ENCODE measurements at places on chromosomes 5 and 9.

DNA sequence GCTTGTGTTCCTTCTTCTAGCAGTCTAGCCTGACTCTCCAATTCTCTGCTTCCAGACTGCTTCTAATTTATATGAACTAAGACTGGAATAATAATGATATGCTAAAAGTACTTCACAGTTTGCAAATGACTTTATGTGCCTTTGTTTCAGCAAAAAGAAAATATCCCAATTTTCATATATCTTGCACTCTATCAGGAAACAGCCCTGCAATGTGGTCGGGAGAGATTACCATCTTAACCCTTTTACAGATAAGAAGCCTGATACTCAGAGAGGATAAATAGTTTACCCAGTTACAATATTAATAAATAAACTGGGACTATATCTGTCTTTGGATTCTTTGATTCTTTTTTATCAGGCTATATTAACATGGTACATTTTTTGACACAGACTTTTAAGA lies 126.0 kb downstream of the CDC42SE2 start:
- no peak for DNase-seq

GRCh38 chr5:9059920-9060691 lies 485.8 kb downstream of the SEMA5A start:
- peak; percentile 83 for DNase-seq

GRCh38 chr5:140393738-140394137 lies 7.9 kb upstream of the ANKHD1 start:
- DNase-seq: no peak

GRCh38 chr9:134773842-134774241 lies 106.8 kb upstream of the FCN2 start:
- DNase-seq: no peak

- DNase-seq: no peak
Measured at GRCh38 chr9:78397454-78397853, 100.5 kb downstream of the PSAT1 start.

DNA sequence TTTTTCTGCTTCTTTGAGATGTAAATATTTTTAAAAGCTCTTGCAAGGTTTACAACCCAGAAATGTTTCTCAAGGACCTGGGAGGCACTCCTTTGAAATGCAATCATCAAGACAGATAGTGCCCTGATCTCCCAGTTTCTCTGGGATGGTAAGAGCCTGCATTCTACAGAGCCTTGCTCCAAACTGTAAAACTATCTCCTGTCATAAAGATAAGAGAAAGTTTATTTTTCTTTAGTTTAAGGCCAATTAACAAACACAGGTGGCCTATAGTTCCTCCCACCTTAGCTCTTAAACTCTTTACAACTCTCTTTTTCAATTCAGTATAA lies 1231.1 kb upstream of the NUDT12 start:
- no peak for DNase-seq

GRCh38 chr5:45252541-45252940 lies 443.6 kb downstream of the HCN1 start:
- DNase-seq: no peak

- no peak for DNase-seq
Measured at GRCh38 chr9:37508834-37509206, 23.1 kb downstream of the POLR1E start.

DNA sequence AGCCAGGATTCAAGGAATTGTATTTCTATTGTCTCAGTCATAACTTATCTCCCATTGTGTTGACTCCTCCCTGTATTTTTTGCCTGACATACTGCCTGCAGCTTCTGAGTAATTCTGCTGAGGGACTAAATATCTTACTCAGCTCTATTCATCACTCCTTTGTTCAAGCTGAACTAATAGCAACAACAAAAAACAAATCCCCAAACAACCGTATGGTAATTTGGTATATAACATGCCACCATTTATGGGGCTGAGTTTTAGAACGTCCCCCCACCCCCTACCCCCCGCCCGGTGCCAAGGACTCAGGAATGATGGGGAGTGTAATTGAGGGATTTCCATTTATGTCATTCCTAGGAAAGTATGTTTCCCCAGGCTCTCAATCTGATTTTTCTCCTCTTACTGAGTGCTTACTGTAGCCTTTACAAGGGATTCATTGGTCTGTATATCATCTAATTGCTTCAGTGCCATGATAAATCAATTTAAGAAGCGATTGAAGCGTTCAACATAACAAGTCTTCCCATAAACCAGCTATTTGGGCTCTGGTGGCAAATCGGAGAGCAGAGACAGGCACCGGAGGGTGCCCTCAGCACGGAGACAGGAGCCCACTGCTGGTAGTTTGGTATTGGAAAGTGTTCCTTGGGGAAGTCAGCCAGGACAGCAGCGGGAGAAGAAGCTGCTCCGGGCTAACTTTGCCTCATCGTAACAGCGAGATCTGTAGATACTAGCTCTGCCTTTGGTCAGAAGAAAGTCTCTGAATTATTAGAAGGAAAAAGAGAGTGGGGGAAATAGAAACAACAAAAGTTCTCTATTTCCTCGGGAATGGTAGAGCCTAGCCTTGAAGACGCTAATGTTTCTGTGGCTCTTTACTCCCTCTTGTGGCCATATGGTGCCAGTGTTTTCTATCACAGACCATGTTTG lies 40.7 kb upstream of the HSD17B4 start:
- DNase-seq: peak; percentile 61

DNA sequence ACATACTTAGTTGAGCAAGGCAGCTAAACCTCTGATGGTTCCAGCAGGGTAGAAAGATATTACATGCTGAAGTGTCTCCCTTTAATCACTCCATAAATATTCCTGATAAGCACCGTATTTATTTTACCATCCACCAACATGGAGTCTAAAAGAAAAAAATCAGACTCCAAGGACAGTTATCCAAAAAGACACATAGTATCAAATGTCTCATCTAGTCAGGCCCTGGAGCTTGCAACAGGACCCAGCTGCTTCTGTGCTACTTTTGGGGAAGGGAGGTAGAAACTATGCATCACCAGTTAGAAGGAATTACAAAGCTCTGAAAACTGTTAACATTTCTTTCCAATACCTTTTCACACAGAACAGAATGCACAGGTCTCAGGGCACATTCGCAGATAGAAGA lies 88.1 kb downstream of the S1PR3 start:
- DNase-seq: no peak

GRCh38 chr5:109784687-109785086 lies 95.0 kb downstream of the MAN2A1 start:
- no peak for DNase-seq

GRCh38 chr5:109825450-109825849 lies 135.7 kb downstream of the MAN2A1 start:
- no peak for DNase-seq

DNA sequence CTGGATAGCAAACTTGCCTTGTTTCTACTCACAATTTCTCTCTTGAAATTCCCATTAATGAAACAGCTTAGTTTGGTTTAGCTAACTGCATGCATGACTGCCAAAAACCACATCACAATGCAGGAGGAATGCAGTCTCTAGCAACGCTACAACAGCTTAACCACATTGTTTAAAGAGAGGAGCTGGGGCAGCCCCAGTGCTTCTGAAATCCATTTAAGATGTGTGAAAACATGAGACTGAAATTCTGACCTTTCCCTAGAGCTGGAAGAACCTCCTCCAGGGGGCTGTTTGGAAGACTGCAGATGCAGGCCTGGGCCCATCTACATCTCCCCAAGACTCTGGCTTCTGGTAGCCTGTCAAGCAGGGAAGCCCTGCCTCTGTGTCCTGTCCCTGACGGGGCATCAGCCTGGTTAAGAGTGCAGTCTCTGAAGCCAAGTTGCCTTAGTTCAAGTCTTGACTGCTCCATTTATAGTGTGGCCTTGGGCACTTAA lies 157.1 kb downstream of the ZNF462 start:
- peak; percentile 72 for DNase-seq

DNA sequence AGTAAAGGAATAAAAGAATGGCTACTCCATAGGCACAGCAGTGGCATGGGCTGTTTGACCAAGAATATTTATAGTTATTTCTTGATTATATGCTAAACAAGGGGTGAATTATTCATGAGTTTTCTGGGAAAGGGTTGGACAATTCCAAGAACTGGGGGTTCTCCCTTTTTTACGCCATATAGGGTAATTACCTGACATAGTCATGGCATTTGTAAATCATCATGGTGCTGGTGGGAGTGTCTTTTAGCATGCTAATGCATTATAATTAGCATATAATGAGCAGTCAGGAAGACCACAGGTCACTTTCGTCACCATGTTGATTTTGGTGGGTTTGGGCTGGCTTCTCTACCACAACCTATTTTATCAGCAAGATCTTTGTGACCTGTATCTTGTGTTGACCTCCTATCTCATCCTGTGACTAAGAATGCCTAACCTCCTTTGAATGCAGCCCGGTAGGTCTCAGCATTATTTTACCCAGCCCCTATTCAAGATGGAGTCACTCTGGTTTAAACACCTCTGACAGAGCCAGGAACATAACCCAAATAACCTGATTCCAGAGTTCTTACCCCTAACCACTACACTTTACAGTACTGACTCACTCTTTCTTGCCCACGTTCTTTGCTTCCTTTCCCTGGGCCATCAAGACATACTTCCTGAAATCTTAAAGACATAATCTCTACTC lies 25.0 kb upstream of the MRPS30 start:
- DNase-seq: no peak

DNA sequence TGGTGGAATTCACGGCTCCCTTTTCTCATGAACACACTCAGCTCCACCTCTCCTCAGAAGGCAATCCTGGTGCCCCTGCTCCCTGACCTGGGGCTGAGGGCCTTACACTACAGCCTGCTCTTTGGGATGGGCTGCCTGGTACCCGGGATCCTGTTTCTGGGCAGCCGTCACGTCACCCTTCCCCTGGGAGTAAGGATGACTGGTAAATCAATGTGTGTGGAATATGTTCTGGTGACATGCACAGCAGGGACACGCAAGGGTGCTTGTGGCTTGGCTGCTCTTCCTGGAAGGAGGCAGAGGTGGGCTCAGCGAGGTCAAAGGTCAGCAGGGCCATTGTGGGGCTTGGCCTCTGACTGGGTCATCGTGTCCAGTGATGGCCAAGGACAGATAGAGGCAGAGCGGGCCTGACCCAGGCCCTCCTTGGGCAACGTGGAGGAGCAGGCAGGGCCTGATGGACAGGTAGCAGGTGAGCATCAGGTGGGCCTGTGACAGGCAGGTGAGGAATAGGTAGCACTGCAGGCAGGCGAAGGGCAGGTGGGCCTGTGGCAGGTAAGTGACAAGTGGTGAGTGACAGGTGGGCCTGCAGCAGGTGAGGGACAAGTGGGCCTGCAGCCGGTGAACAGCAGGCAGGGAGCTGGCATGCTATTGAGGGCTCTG lies 399.4 kb upstream of the IRX4 start:
- DNase-seq: no peak
